ENCODE measurements at places on chromosomes 16 and 17.

DNA sequence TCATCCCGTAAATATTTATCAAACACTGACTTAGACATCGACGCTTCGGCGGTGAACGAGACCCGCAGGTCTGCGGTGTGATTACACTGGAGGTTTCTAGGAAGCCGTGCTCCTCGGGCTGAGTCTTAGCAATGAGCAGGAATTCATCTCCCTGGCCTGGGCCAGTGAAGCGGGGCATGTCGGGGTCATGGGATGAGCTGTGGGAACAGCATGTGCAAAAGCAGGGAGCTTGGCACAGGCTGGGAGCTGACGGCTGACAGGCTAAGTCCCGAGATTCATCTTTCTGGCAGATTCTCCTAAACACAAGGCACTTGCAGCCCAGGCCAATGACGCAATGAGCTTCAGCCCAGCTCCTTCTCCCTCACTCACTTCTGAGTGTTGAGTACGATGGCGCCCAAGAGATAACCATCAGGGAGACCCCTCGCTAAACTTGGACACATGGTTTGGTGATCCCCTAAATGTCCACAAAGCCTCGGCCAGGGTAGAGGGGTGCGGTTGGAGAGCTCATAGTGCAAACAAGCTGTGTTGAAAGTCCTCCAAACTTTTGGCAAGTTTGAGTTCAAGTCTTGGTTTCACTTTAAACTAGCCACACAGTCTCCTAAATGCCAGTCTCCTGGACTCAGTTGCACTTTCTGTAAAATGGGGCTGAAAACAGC lies 12.8 kb downstream of the CRISPLD2 start:
- no peak for DNase-seq

DNA sequence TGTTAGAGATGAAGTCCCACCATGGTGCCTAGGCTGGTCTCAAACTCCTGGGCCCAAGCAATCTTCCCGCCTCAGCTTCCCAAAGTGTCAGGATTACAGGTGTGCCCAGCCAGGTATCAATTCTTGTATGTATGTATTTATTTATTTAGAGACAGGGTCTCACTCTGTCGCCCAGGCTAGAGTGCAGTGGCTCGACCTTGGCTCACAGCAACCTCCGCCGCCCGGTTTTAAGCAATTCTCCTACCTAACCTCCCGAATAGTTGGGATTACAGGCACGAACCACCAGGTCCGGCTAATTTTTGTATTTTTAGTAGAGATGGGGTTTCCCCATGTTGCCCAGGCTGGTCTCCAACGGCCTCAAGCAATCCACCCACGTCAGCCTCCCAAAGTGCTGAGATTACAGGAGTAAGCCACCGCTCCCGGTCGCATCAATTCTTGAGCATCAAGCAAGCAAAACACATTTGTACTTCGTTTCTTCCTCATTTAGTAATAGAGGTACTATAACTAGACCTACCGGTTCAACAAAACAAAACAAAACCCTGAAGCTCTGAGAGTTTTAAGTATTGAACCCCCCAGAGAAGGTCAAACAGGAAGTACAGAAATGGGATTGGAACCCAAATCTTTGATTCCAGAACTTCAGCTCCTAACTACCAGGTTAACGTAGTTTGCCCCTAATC lies 1.0 kb upstream of the ZNF500 start:
- no peak for DNase-seq

GRCh38 chr16:986925-987582 lies 5.5 kb downstream of the SOX8 start:
- DNase-seq = no peak

DNA sequence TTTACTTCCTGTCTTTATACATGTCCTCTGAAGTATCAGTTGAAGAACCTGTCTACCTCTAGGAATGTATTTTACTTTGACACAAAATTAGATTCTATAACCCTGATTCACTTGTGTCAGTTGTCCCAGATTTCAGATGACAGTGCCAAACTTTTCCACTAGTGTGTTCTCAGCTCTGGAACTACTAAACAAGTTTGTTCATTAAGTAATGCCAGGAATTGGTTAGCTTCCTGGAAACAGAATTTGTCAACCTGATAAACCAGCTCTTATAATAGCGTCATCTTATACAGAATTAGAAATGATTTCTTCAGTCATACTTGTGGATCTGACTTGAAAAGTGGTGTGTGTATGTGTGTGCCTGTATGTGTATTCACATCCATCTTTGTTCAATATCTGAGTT lies 7.4 kb downstream of the MAP3K3 start:
- no peak for DNase-seq

GRCh38 chr16:78365366-78365765 lies 265.9 kb downstream of the WWOX start:
- DNase-seq = no peak

- DNase-seq = no peak
These were observed 1.5 kb downstream of the CASKIN1 start for GRCh38 chr16:2194852-2195321.

DNA sequence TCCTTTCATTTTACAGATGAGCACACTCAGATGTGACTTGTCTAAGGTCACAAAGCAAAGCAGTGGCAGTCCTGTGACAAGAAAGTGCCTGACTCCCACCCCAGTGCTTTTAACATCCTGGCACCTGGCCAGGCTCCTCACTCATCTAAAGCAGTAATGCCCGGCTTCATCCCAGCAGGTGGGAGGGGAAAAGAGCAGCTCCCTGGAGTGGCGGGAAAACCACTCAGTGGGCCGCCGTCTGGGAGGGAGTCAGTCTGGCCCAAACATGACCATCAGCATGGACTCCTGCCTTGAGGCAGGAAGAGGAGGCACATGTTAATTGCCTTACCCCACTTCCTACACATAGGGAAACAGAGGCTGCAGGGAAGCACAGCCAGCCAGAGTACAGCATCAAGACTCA lies 2.6 kb downstream of the PCGF2 start:
- no peak for DNase-seq

DNA sequence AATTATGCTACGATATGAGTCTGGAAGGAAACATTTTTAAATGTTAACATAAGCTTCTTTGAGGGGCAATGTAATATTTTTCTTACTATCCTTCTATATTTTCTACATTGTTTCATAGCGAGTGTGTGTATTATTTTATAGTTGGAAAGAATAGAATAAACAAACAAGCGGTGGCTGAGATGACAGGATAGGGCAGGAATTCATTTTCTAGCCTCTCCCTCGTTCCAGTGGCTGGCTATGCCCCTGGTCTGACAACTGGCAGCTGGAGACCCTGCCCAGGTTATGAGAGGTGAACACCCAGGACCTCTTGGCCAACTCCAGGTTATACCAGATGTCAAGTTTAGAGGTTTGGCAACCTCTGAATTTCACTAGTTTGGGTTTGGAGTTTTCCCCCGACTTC lies 14.5 kb upstream of the TNRC6C start:
- DNase-seq = no peak

DNA sequence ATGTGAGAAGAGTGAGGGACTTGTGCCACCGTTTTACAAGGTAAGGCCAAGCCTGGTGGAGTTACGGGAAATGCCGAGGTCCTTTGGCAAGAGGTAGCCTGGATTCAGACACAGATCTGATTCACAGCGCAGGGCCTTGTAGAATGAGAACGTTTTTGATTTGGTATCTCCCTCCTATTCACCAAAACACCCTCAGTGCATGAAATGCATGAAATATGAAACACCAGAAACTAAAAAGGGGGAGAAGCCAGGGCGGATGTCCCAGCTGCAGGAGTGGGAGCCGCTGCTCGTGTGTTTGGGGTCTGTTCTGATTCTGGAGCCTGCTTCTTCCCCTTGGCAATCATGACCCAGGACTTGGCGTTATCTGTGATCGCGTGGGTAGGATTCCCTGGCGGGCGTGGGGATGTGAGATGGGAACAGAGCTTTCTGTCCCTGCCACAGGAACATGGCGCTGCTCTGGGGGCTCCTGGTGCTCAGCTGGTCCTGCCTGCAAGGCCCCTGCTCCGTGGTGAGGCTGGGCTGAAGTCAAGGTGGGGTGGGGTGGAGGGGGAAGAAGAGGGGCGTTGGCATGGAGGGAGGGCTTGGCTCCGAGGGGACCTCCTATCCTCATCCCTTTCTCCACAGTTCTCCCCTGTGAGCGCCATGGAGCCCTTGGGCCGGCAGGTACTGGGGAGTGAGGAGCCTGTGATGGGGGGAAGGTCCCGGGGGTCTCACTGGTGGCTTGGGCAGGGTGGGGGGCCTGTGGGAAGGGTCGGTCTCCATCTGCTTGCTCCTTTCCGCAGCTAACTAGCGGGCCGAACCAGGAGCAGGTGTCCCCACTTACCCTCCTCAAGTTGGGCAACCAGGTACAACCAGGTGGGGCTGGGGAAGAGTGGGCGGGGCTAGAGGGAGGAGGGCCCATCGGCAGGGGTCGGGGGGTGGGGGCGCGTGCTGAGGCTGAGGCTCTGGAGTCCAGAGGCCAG lies 2.2 kb downstream of the SERPINF2 start:
- no peak for DNase-seq

DNA sequence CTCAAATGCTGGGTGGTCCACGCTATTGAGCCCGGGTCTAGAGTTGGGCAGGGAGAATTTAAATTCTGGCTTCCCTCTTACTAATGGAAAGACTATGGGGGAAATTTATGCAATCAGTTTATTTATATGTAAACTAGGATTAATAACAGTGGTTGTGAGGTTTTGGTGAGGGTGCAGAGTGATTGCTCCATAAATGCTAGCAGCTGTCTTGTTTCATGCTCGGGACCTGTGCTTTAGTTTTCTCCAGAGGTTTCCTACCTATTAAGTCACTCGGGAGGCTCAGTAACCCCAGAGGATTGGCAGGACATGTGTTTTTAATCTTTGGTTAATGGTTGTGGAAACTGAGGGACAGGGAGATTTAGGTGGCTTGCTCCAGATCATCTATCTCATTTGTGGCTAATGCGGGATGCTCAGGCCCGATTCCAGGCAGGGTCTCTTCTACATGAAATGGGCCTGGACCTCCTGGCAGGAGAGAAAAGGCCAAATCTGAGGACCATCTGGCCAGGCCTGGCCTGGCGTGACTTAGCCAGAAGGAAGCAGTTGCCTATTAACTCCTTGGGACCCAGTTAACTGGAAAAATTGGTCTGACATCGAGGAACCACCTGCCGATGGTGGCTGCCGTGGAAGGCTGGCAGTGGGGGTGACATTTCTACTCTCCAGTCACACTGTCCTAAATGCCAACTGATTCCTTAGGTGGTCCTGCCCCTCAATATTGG lies 2.1 kb downstream of the PRCD start:
- DNase-seq = no peak

GRCh38 chr17:48722201-48722907 lies at the start of gene PRAC1:
PRAC1 (minus strand) TSS chr17:48722518; CDS start chr17:48722392, 126 bp downstream.
- no peak for DNase-seq

DNA sequence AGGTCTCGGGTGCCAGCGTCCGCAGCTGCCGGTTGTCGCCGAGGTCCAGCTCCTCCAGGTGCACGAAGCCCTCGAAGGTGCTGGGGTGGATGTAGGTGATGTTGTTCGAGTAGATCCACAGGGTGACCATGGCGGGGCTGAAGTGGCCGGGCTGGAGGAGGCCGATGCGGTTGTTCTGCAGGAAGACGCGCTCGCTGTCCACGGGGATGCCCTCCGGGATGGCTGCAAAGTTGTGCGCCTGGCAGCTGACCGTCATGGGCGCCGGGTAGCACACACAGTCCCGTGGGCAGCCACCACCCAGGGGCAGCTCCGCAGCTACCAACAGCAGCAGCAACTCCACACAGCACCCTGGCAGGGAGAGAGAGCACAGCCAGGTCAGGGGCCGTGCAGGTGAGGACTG lies 87.7 kb downstream of the RTN4RL1 start:
- no peak for DNase-seq

DNA sequence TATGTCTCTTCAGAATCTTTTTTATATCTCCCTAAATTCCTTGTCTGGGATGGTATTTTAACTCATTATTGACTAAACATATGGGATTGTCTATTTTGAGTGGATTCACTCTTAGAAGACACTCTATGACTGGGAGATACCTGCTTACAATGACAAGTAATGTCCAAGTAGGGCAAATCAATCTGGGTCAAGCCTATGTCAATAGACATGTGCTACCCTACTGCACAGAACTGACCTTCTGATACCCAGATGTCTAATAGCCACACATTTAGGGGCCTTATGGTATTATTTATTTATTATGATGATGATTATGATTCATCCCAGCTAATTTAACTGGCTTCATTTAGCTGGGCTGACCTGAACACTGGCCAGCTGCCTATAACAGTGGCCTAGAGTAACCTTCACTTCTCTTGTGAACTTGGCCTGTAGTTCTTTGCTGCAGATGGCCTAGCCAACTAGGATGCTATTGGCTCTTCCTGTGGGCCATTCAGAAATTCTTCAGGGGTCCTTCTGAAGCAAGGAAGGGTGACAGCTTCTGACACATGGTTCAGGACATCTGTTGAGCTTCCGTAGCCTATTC lies 138.0 kb downstream of the ANKFN1 start:
- no peak for DNase-seq

DNA sequence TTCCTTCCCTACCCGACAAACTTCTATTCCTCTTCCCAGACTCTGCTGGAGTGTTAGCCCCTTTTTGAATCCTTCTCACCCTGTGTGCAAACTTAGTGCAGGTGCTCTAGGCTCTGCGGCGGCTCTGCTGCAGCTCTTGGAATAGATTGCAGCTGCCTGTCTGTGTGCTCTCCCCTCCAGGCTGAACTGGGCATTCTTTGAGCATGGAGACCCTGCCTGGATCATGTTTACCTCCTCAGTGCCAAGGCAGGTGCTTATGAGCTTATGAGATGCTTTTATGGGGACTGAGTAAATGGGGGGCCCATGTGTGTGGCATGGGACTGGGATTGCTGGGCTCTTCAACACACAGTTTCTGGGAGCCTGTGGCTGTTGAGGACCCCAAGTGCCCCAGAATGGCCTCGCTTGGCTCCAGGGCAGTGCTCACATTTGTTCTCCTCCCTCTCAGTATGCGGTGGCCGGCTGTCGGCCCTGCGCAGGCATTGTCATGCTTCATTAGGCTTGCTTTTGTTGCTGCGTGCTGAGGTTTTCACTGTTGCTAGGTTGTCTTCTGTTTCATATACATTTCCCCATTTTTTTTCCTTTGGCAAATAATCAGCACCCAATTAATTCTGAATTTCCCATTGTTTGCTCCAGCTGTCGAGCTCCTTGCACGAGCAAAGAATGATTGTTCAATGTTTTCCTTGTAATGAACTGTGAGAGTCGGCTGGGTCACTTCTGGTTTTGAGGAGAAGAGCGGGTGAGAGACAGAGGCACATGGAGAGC lies 185.5 kb upstream of the NLRP1 start:
- DNase-seq = no peak

DNA sequence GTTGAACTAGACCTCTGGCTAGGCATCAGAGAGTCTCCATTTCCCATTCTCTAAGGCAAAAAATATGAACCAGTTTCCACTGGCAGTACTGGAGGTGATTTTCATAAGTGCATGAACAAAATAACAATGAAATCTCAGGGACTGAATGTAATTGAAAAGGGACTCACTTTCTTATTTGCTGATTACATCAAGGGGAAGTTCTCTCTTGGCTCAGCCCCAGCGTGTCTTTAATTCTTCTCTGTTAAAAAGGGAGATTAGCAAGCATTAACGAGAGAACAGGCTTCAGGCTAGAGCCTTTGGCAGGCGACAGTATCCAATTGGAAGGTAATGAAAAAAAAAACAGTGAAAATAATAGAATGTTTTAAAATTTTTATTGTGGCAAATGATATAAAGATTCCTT lies 34.0 kb upstream of the ADAMTS18 start:
- no peak for DNase-seq

DNA sequence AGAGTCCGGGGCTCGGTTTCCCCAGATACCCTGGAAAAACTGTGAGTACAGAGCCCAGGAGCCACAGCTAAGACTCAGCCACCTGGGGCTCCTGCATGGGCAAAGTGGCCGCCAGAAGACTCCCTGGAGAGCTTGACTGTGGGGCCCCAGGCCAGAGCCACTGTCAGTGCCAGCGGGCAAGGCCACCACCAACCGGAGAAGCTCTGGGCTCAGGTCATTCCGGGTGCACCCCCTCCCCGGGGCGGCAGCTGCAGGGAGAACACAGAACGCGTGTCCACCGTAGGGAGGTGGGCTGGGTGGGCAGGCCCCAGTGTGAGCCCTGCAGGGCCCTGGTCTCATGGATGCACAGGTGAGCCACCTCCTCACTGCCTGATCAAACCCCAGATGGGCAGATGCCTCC lies 22.3 kb upstream of the RBFOX3 start:
- no peak for DNase-seq

Measured in naive thymus-derived CD8-positive, alpha-beta T cell (primary cell).